A549 treated with AZD2906 at 1 μM for 4 hours (cell line): ENCODE measurements at places on chromosomes 7 and 10. TPM values are rescaled to one million over a fixed set of nuclear protein-coding genes. Genes with fewer than 3 reads are reported as not detected.

CUX1 gene
- 42.1 to 47.9 TPM (median 47.5 TPM) in 5 replicates for total RNA-seq

PRR15 gene
- 4.6 to 7.2 TPM (median 5.2 TPM) in 5 replicates for total RNA-seq

GIMAP8 gene
- 0.01 TPM in 1 of 5 replicates, not detected in the others for total RNA-seq

BMPER gene
- total RNA-seq: 4.0 to 6.1 TPM (median 4.4 TPM) in 5 replicates

TEX36 gene
- total RNA-seq: not detected in 5 replicates

NYAP1 gene
- 4.1 to 7.9 TPM (median 6.7 TPM) in 5 replicates for total RNA-seq

WNT8B gene
- total RNA-seq: 0.03 TPM in 1 of 5 replicates, not detected in the others

TRPV5 gene
- total RNA-seq: not detected in 5 replicates

DTX2 gene
- 25.2 to 32.0 TPM (median 29.0 TPM) in 5 replicates for total RNA-seq

ZNF467 gene
- total RNA-seq: 0.92 to 1.6 TPM (median 1.2 TPM) in 5 replicates

PLAU gene
- 105 to 142 TPM (median 116 TPM) in 5 replicates for total RNA-seq

LIPF gene
- not detected in 5 replicates for total RNA-seq

SPOCK2 gene
- total RNA-seq: 0.29 to 0.53 TPM (median 0.40 TPM) in 5 replicates

NHLRC2 gene
- total RNA-seq: 5.5 to 7.1 TPM (median 6.8 TPM) in 5 replicates

SPAM1 gene
- total RNA-seq: not detected in 5 replicates

AKR1B1 gene
- total RNA-seq: 2,348 to 2,695 TPM (median 2,586 TPM) in 5 replicates

CALML3 gene
- total RNA-seq: not detected in 5 replicates

SKAP2 gene
- 13.4 to 17.0 TPM (median 14.9 TPM) in 5 replicates for total RNA-seq

OR6B1 gene
- not detected in 5 replicates for total RNA-seq

RAMP3 gene
- total RNA-seq: not detected in 5 replicates
